ENCODE measurements at places on chromosomes 1 and 21. TPM values are rescaled to one million over a fixed set of nuclear protein-coding genes. Genes with fewer than 3 reads are reported as not detected.
A peak's percentile ranks its signal among the peaks of the same experiment; 100 is the strongest.

- no peak overlapping the region for H3K27ac ChIP-seq
- no peaks in the 10 kb centered on the region for H3K27me3 ChIP-seq
- no peak overlapping the region for H3K4me3 ChIP-seq
- H3K36me3 ChIP-seq = peaks cover 71% of the 10 kb centered on the region
- no peaks in the 10 kb centered on the region for H3K4me1 ChIP-seq
Measured at GRCh38 chr1:26440259-26440658, 8.1 kb downstream of the DHDDS start.

GRCh38 chr1:176531921-176532897 is 69.2 kb downstream of the PAPPA2 start:
- H3K4me1 ChIP-seq = no peaks in the 10 kb centered on the region
- no peak for DNase-seq
- no peaks in the 10 kb centered on the region for H3K27me3 ChIP-seq
- no peak overlapping the region for H3K27ac ChIP-seq
- no peak overlapping the region for H3K4me3 ChIP-seq

DNA sequence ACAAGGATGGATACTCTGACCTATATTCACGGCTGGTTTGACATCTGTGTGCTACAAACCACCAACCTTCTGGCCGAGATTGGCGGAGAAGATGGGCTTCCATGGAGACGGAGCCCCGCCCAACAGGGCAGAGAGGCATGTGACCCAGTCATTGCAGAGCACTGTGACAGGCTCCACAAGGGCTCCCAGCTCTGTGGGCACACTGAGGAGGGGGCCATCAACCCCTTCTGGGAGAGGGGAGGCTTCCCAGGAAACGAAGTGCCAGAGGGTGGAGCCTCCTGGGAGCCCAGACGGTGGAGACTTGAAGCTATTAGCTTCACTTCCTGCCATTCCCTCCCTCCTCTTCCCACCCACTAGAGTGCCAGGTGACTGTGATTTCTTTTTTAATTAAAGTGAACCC is 71.6 kb upstream of the IFFO2 start:
- no peak overlapping the region for H3K27ac ChIP-seq
- H3K4me1 ChIP-seq = no peaks in the 10 kb centered on the region
- H3K36me3 ChIP-seq = no peaks in the 10 kb centered on the region
- no peak overlapping the region for H3K4me3 ChIP-seq

DNA sequence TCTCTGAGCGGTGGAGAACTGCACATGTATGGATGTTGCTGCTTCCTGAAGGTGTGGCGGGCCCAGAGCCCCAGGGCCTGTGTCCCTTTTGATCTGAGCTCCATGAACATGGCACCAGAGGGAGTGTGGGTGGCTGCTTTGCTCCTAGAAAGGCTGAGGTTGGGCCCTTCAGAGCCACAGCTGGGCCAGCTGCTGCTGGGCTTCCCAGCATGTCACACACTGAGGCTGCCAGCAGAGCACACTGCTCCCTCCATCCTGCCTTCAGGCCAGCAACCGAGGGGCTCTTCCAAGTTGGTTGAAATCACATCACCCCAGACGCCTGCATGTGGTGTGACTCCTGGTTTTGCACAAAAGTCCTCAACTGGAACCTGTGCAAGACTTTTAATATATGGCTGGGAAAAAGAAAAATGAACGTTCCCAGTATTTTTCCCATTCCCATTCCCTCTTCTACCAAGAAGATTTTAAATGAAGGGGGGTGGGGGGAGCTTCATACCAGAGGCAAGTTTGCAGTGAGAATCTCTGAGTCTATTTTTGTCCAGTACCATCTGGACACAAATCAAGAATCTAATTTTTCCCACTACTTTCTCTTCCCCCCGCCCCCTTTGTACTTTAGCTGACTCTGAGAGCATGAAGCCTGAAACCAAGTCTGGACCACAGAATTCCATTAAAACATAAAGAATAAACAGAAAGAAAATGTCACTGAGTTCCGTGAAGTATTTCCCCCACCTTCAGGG is 26.2 kb upstream of the NGF start:
- no peaks in the 10 kb centered on the region for H3K4me1 ChIP-seq
- no peaks in the 10 kb centered on the region for H3K36me3 ChIP-seq
- H3K27me3 ChIP-seq = no peaks in the 10 kb centered on the region
- H3K4me3 ChIP-seq = no peak overlapping the region
- no peak for DNase-seq

DNA sequence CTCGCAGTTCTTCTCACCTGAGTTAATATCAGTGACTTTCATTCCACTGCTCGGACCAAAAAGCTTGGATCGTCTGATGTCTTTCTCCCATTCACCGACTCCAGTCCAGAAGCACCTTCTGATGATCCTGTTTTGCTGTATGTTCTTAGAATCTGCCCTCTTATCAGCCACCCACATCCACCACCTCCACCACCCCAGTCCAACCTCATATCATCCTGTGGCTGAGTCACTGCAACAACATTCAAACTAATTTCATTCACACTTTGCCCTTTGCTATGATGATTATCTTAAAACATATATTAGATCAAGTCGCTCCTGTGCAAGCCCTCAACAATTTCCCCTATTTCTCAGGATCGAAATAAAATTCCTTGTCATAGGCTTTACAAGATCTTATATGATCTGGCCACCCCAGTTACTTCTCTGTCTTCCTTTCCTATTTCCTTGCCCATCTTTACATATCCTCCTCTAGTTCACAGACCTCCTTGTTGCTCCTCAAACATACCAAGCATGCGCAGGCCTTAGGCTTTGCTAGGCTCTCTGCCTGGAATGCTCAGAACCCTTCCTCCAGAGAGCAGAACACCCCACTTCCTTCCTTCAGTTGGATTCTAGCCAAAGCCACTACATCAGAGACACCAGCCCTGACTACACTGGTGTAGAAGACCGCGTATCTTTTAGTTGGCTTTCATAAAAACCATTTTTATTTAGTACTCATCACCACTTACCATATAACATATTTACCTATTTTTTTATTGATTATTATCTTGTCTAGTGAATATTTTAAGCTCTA is 335.7 kb upstream of the GREM2 start:
- H3K36me3 ChIP-seq = no peaks in the 10 kb centered on the region
- peak; percentile 23 for DNase-seq
- no peak overlapping the region for H3K27ac ChIP-seq
- no peak overlapping the region for H3K4me3 ChIP-seq

S100A7 gene
- polyA plus RNA-seq = not detected

AADACL4 gene
- not detected for polyA plus RNA-seq

KCNK2 gene
- 6.6 TPM for polyA plus RNA-seq
